ENCODE measurements at places on chromosomes 3 and 15.

- DNase-seq, result no peak
Observed at GRCh38 chr3:29936054-29936453, 655.2 kb downstream of the RBMS3 start.

DNA sequence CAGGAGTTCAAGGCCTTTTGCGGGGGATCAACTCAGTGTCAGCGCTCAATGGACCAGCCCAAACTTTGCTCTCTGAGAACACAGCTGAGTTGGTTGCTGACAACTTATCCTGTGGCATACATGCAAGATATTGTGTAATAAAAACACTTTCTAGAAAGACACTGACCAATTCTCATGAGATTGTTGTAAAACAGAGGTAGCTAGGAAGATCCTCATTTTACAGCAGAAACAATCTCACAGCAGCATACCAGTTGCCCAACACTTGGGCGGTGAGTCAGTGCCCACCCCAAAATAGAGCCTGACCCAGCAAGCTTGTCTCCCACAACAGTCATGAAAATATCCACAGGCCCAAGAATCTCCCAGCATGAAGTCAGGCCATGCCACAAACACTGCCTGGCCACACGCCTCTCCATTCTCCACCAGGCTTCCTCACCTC, 18.2 kb downstream of the KLHL6 start:
- no peak for DNase-seq

DNA sequence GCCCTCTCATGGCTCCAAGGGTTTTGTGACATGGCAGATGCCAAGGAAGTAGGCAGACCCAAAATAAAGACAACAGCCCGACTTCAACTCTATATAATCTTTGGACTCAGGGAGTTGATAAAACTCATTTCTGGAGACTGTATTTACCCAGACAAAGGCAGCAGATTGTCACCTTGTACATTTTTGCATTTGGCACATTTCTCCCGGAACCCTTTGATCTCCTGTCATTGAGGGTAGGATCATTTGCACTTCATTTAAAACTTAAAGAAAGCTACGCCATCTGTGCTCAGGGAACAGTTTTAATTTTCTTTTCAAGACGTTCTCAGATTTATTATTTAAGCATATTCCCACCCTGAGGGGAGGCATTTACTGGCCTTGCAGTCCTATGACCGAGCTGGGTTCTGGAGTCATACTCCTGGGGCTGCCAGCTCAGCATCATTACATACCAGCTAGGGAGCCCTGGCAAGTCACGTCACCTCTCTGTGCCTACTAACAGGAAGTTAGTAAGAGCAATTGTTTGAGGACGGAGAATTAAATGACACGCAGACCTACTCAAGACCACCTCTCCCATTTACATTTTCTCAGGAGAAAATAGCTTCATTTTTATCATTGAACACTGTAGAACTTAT, 5.9 kb downstream of the CDCP1 start:
- no peak for DNase-seq

DNA sequence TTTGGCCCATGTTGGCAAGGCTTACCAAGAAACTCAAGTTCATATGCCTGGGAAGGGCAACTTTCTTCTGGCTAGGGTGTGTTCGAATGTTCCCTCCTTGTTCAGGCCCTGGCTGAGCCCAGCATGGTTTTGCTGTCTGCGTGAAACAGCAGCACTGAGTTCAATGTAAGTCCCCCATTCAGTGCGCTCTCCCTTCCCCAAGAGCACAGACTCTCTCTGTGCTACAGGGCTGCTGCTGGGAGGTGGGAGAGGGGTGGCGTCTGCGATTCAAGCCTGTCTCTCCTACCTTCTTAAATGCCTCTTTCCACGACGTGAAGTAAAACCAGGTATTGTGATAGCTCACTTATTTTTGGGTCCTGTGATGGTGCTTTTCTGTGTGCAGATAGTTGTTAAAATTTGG, 289.3 kb upstream of the GOLIM4 start:
- no peak for DNase-seq

DNA sequence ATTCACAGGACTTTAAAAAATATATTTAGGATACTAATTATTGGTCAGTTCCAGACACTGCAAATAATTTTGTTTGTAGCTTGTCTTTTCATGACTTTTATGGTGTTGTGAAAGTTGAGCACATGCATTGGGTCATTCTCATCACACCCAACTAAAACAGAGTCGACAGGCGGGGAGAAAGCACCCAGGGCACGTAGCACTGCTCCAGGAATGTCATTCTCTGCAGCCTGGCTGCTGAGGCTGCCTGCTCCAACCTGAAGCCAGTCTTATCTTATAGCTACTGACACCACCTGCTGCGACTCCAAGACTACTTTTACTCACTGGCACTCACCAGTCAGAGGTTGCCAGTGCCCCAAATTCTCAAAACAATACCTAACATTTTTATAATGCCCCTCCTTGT, 56.9 kb downstream of the ACAD9 start:
- no peak for DNase-seq

All from posterior cingulate gyrus (tissue), 11 donors.